ENCODE measurements at places on chromosomes 5 and 9.

- no peak for DNase-seq
Measured at GRCh38 chr5:61768692-61769281, 436.7 kb downstream of the ZSWIM6 start.

GRCh38 chr9:13567833-13568232 lies 288.3 kb upstream of the MPDZ start:
- no peak for DNase-seq

GRCh38 chr5:66894480-66895240 lies 298.5 kb downstream of the MAST4 start:
- DNase-seq: no peak

DNA sequence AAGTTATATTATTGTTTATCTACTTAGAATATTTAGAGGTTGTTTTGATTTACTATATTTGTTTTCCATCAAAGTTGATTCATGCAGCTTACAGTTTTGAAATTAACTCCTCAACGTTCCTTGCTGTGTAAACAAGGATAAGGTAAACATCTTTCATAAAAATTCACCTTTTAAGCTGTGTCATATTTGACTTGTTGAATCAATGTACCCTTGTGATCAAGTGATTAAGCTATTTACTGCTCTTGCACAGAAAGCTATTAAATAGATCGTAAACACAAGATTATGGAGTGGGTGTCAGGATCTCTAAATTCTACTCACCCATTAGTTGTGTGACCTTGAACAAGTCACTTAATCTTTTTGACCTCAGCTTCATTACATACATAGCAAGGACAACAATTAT lies 2054.0 kb upstream of the NUDT12 start:
- no peak for DNase-seq

DNA sequence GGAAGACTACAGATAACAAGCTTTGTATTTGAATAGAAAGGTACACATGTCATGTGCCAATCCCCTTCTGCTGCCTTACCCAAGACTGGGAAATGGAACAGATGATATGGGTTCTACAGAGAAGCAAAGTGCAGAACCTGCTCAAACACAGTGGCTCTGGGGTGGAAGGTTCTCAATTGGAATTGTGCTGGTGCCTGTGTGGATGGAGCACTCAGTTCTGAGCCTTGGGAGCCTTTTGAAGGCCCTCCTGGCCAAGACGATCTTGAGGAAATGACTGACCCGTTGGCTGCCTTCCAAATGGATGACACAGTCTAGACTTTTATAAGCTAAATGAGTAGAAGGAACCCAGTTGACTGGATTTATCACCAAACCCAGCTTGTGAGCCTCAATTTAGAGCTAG lies 4.2 kb upstream of the PRSS3 start:
- no peak for DNase-seq

DNA sequence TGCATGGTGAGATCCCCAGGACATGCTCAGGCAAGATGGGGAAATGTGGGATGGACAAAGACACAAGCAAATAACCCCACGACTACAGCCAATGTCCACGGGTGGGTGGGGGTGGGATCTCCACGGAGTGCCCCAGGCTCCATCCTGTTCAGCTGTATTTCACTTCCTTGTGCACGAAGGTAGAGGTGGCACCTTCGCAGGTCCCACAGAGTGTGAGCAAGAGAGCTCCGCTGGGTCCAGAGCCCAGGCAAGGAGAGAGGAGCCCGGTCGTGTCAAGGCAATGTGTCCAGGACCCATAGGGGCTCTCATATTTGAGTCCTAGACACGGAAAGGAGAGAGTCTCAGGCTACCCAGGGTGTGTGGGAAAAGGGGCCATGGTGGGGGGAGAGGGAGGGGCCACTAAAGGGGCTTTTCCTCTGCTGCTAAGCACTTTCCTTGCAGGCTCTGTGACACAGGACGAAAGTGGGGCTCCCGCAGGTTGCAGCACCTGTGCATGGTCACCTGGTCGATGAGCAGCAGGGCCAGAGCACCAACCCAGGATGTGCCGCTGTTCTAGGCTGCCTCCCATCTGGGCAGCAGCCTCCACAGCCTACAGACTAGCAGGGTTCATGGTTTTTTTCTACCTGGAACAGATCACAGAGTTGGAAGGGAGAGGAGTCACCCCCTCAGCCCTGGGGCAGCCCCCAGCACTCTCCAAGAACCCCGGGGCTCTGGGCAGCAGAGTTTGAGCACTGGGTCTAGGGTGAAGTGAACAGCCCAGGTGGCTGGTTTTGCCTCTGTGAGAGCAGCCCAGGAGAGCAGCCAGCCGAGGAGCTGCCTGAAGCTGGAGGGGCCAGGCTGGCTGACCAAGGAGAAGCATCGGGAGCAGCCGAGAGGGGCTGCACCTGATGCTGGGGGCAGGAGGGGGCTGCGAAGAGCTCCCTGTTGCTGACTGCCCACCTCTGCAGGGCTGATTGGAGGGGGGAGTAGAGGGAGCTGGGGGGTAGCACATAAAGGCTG lies 100.7 kb upstream of the MVB12B start:
- DNase-seq: no peak
